HTR-8/SVneo (cell line): ENCODE measurements at places on chromosomes 4 and X.
A peak's percentile ranks its signal among the peaks of the same experiment; 100 is the strongest.

DNA sequence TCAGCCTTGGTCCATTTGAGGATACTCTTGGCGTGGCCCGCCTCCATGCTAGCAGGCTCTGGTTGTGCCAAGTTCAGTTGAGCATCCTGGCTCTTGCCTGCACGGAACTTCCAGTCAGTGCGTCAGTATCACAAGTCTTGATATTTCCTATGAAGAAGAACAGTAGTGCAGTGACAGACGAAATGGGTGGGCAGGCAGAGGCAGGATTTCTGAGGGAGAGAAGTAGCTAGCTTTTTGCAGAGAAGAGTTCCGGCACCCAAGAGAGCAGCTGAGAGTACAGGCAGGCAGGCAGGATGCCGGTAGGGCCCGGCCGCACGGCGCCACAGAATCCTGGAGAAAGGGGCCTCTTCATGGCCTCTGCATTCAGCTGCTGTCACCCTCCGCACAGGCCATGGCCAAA is 56.1 kb upstream of the MSANTD1 start:
- no peak for DNase-seq

GRCh38 chrX:23936180-23936579 is 28.4 kb downstream of the CXorf58 start:
- DNase-seq = no peak

DNA sequence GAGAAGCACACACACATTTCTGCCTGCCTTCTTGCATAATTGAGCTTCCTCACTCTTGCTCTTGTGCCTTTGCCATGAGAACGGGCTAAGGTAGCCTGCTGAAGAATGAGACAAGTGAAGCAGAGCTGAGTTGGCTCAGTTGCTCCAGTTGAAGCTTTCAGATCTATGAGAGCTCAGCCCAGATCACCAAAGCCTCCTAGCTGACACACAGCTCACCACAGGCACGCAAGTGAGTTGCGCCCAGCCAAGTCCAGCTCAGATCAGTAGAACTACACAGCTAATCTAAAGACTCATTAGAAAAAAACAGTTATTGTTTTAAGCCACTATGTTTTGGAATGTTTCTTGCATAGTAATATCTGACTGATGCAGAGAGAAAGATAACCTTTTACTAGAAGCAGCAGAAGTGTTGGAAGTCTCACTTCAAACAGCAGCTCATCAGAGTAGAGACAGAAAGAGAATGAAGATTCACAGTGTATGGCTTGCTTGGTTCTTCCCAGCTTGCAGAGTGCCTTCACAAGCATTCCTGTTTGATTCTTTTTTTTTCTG is 362.4 kb downstream of the MID1IP1 start:
- DNase-seq = no peak

GRCh38 chr4:79325436-79325835 is 425 bp downstream of the NAA11 start:
- no peak for DNase-seq

GRCh38 chr4:79331126-79331876 is 5.4 kb upstream of the NAA11 start:
- no peak for DNase-seq

DNA sequence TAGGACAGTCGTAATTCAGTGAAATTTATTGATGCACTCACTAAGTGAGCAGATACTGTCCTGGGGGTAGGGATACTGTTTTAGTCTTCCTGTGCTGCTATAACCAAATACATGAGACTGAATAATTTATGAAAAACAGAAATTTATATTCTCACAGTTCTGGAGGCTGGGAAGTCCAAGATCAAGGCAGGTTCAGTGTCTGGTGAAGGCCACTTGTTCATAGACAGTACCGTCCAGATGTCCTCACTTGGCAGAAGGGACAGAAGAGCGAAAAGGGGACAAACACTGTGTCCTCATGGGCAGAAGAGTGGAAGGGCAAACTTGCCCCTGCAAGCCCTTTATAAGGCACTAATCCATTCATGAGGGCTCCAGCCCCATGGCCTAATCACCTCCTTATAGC is 45.6 kb downstream of the PGRMC2 start:
- no peak for DNase-seq

DNA sequence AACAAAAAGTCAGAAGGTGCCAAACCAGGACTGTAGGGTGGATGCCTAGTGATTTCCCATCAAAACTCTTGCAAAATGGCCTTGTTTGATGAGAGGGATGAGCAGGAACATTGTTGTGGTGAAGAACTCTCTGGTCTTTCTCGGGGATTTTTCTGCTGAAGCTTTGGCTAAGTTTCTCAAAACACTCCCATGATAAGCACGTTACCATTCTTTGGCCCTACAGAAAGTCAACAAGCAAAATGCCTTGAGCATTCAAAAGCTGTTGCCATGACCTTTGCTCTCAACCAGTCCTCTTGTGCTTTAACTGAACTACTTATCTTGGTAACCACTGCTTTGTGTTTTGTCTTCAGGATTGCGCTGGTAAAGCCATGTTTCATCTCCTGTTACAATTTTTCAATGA is 3.0 kb upstream of the SEC31A start:
- no peak for DNase-seq

DNA sequence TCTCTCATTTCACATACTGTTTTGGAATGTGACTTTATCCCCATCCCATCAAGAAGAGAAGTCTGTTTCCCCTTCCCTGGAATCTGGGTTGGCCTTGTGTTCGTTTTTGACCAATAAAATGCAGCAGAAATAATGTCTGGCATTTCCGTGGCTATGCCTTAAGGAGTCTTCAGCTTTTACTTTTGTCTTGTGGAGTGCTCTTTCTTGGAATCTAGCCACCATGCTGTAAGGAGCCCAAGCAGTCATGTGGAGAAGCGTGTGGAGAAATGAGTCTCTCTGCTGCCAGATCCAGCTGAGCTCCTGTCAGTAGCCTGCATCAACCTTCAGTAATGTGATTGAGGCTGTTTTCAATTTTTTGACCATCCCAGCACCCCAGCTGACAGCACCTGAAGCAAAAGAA is 84.4 kb upstream of the ARMCX2 start:
- no peak for DNase-seq

- peak; percentile 40 for DNase-seq
Measured at GRCh38 chr4:177016541-177017141, 223.9 kb upstream of the VEGFC start.

DNA sequence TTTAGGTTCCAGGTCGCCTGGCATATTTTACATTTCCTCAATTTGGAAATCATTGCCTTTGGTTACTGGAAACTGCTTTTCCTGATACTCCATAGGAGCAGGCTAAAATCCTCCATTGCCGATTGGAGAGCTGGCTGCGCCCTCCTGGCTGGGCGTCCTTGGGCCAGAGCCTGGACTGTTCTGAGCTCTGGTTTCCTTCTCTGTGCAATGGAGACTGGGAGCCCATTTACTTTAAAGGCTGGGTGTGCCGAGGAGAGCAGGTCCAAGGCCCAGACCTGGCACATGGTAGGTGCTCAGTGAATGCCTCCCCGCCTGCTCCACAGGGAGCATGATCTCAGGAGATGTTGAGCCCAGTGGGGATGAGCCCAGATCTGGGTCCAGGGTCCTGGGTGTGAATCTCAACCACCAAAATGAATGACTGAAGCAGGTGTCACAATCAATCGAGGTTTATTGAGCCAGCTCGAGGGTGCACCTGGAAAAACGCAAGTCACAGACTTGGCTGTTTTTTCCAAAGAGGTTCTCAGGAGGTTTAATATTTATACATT is 50.0 kb downstream of the EVC start:
- no peak for DNase-seq

- no peak for DNase-seq
Measured at GRCh38 chr4:16140231-16140878, 56.5 kb upstream of the PROM1 start.

DNA sequence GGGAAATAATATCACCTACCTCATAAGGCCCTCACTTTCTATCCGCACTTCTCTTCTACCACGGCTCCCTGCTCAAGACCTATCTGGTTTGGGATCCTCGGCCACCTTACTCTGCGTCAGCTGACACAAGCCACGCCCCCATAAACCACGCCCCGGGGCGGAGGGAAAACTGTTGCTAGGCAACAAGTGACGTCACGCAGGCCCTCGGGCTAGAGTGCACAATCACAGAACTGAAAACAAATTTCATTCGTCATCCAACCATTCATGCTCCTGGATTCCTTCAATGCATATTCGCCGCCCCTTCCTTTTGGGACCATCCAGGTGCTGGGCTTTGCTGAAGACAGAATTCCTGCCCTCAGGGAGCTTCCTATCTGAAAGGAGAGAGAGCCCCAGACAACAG is 66.3 kb downstream of the SMC1A start:
- DNase-seq = no peak
